Left lung (tissue), 14 donors: ENCODE measurements at places on chromosomes 2 and 18. TPM values are rescaled to one million over a fixed set of nuclear protein-coding genes. Genes with fewer than 3 reads are reported as not detected.

GRCh38 chr2:84326831-84327432 is 132.1 kb downstream of the SUCLG1 start:
- DNase-seq = no peak

GRCh38 chr18:48455555-48456478 is 46.6 kb upstream of the ZBTB7C start:
- no peak for DNase-seq

DNA sequence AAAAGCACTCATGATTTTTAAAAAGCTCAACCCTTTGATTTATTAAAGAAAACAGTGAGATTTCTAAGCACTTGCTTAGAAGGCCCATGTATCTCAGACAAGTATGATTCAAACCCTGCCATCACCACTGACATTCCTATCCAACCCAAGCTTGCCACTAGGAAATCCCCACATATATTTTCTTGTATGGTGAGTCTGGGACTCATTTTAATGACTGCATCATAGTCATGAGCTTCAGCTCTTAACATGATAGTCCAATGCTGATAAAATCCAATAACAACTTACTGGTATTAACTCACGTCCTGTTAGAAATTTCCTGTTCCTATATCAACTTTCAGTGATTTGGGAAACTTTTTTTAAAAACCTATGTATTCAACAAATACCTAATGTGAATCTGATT is 39.4 kb upstream of the NCKAP5 start:
- no peak for DNase-seq

- no peak for DNase-seq
Measured at GRCh38 chr2:151481744-151482143, 72.0 kb downstream of the RIF1 start.

- DNase-seq = no peak
Measured at GRCh38 chr2:227860221-227860641, 11.2 kb upstream of the DAW1 start.

- DNase-seq = no peak
Measured at GRCh38 chr2:151277067-151277466, 12.4 kb downstream of the NMI start.

GRCh38 chr2:27638709-27639108 is 9.9 kb downstream of the GPN1 start:
- no peak for DNase-seq

DNA sequence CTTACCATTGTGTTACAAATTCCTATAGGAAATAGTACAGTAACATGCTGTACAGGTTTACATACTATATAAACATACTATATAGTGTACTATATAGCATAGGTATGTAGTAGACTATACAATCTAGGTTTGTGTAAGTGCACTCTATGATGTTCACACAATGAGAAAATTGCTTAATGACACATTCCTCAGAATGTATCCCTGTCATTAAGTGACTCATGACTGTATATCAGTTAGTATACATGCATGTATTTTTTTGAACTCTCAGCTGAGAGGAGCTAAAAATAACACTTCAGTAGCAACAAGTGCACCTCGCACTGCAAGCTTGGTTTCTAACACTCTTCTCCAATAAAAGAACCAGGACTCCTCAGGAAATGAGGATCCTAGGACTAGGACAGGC is 19.5 kb upstream of the ASXL3 start:
- no peak for DNase-seq

GRCh38 chr2:84927275-84927627 is 21.8 kb downstream of the TMSB10 start:
- no peak for DNase-seq

GRCh38 chr18:11981192-11981542 is at the start of gene IMPA2:
TSS of gene IMPA2 (plus strand) at chr18:11981507. CDS start at chr18:11981670, 163 bp downstream.
- DNase-seq = no peak

- DNase-seq = no peak
Measured at GRCh38 chr2:68425503-68425902, 41.6 kb downstream of the FBXO48 start.

DNA sequence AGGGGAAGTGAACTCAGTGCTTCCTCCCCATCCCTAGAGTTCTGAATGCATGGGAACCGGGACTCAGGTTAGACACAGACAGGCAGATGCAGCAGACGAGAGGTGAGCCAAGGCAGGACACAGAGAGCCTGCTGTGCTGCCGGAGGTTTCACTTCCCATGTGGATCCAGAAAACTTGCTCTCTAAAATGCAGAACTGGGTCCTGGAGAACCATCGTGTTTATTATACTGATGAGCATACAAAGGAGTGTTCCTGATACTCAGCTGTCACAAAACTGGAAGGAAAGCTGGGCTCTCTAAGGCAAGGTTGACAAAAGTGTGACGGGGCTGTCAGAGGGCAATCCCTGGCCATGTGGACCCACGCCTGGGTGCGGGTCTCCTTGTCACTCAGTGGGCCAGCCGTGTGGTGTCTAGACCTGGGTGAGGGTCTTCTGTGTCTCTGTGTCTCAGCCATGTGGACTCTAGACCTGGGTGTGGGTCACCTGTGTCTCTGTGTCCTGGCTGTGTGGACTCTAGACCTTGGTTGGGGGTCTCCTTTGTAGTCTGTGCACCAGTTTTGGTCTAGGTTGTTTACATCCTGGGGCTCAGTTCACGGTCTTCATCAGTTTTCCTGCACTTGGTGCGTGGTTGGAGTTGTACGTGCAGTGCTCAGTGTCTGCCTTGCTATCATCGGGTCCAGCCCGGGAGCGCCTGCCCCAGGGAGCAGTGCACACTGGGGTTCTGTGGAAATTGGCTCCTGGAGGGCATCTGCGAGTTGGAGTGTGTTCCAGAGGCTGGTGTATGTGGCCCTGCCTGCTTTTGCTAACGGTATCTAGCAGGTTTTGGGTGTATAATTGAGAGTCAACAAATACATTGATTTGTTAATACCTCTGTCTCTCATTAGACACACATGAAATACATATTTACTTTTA is 141.1 kb downstream of the ATP9B start:
- no peak for DNase-seq

DNA sequence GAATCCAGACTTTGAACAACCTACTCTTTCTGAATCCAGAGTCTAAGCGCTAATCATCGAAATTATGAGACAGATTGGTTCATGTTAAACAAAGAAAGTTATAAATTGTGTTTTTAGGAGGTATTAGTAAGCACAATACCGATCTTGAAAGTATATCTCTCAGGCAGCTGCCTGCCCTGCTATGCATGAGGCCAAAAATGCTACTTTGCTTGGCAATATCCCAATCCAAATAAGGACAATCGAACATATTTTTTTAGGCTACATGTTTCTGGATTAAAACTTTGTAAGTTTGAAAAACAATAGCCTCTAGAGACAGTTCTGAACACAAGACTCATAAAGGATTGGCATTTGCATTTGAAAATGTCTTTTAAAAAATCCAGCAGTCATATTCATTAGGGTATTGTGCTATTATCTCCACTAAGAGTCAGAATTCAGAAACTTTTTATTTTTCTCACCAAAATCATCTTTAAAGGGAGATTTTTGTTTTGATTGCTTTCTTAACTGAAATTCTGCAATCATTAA is 167.1 kb downstream of the PDE1A start:
- no peak for DNase-seq

DNA sequence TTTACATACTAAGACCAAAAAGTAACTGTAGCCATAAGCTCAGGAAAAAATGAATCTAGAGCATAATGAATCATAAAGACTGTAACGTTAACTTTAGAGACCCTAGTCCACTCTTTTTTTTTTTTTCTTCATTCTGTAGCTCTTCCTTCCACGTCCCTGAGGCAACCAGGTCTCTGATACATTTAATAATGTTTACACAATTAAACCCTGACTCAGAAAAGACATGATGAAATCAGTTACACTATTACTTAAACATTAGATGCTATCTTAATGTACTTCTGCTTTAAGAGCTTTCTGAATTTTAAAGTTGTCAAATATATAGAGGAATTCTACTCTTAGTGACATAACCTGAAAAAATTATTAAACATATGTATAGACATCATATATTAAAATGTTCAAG is 1121.5 kb upstream of the DDX18 start:
- no peak for DNase-seq

- no peak for DNase-seq
Measured at GRCh38 chr2:48668992-48669391, 51.3 kb downstream of the GTF2A1L start.

The SERPINB13 gene
- not detected for polyA plus RNA-seq

The TTR gene
- polyA plus RNA-seq = 0.66 TPM

The SCLY gene
- polyA plus RNA-seq = 12.9 TPM

The EPHA4 gene
- polyA plus RNA-seq = 21.3 TPM

The RAB12 gene
- 50.3 TPM for polyA plus RNA-seq

The GCKR gene
- 1.4 TPM for polyA plus RNA-seq

The SERPINB11 gene
- polyA plus RNA-seq = not detected

The C2orf15 gene
- polyA plus RNA-seq = 8.7 TPM
